ENCODE measurements at places on chromosomes 11 and 22. TPM values are rescaled to one million over a fixed set of nuclear protein-coding genes. Genes with fewer than 3 reads are reported as not detected.

OR4D5 gene
- total RNA-seq = not detected

CLCF1 gene
- 4.0 TPM for total RNA-seq

FOSL1 gene
- total RNA-seq = 2.0 TPM

PKP3 gene
- total RNA-seq = 0.83 TPM

NXPE4 gene
- total RNA-seq = not detected

Measured in cardiac septum (tissue), 1 donor.